ENCODE measurements at places on chromosomes 5 and 9. TPM values are rescaled to one million over a fixed set of nuclear protein-coding genes. Genes with fewer than 3 reads are reported as not detected.

DNA sequence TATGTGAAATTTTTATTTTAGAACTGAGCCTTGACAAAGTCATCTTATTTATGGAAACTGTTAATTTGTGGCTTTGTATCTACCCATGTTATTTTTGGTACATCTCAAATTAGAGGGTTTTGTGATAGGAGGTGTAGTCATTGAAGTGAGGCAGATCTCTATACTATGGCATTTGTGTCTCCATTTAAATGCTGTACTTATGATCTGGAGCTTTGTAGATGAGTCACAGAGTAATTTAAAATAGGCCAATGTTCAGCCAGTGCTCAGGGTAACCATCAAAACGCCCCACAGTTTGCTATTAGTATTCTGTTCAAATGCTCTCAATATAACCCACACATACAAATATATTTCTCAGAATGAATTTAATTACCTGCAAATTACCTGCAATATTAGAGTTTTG, 351.5 kb upstream of the KLF9 start:
- no peak for DNase-seq
- no peaks in the 10 kb centered on the region for H3K36me3 ChIP-seq
- H3K4me3 ChIP-seq = no peak overlapping the region
- no peak overlapping the region for H3K27ac ChIP-seq

- no peak overlapping the region for H3K4me3 ChIP-seq
- peaks cover 33% of the 10 kb centered on the region for H3K4me1 ChIP-seq
- no peak overlapping the region for H3K27ac ChIP-seq
Measured at GRCh38 chr5:113199122-113199905, 222.7 kb downstream of the DCP2 start.

DNA sequence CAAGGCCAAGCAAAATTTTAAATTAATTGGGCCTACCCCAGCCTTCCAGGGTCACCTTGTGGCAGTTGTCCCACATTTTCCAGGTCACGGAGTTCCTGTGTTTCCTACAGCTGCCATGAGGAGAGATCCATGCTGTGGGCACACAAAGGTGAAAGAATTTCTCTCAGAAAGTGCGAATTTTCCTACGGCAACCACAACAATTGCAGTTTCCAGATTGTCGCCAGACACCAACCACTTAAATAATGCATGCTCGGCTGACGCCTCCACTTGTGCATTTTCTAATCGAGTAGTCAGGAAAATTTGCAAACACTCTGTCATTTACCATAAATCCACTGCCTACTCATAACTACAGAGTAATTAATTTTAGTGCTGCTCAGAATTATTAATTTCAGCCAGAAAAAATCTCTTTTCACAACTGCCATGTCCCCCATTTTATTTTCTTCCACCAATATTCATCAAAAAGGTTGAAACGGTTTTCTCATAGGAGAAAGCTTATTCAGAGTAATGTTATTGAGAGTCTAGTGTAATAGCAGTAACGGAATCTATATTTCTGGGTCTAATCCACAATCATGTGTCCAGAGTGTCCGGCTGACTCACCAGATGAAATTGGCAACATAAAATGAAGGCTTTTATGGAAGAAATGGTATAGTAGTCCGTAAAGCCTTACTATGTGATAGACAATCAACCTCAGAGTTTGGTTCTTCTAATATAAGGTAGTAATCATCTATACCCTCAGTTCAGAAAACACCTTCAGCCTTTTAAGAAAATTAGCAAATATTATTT, 389.8 kb downstream of the NR2F1-AS1 start:
- H3K4me1 ChIP-seq = peaks cover 30% of the 10 kb centered on the region
- no peaks in the 10 kb centered on the region for H3K27me3 ChIP-seq
- DNase-seq = peak; percentile 38

DNA sequence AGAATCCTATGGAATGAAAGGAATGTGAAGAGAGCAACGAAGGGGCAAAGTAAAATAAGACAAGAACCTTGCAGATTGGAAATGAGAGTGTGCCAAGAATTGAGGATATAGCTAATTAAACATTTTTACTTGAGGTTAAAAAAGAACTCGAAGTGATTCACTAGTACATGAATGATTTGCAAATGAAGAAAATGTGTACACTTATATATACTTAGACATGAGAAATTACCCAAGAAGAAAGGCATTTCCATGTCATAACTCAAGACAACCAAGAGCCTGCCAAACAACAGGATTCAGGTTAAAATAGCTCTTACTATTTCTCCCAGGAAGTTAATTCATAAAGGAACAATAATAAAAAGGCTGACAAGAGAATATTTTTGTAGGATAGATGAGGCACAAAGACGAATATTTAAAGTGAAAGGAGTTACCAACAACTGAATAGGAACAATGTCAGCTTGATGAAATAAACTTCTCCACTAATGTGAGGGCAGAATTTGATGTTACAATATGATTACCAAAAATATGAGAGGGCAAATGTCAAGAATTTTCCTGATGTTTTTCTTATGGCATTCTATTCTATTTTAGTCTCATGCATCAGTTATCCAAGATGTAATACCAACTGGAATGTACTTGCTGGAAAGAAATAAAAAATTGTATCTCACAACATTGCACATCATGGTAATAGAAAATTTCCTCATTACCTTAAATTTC, 18.9 kb upstream of the NPR3 start:
- no peak overlapping the region for H3K27ac ChIP-seq
- no peaks in the 10 kb centered on the region for H3K36me3 ChIP-seq
- no peak for DNase-seq
- no peaks in the 10 kb centered on the region for H3K27me3 ChIP-seq
- no peak overlapping the region for H3K4me3 ChIP-seq
- peaks cover 18% of the 10 kb centered on the region for H3K4me1 ChIP-seq

The CATSPER3 gene
- 0.91 TPM for total RNA-seq

DNA sequence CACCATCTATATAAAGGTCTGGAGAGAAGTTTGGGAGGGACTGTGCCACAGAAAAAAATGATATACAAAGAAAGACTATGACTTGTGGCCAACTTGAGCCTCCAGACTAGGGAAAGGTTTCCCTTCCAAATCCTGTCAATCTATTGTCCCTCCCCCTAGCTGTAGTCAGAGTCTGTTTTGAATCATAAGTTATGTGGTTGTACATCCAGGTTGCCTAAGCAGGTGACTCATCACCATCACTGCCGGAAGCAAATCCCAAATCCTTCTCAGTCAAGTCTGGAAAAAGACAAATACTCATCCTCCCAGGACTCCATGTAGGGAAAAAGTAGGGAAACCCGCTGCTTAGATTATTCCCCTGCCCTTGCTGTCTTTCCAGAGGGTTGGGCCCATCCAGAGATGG, 235.7 kb downstream of the CDK5RAP2 start:
- no peaks in the 10 kb centered on the region for H3K27me3 ChIP-seq
- H3K4me1 ChIP-seq = peaks cover 9% of the 10 kb centered on the region
- no peaks in the 10 kb centered on the region for H3K36me3 ChIP-seq
- H3K4me3 ChIP-seq = no peak overlapping the region

- H3K27ac ChIP-seq = no peak overlapping the region
- H3K4me1 ChIP-seq = no peaks in the 10 kb centered on the region
- H3K36me3 ChIP-seq = no peaks in the 10 kb centered on the region
- DNase-seq = no peak
- H3K4me3 ChIP-seq = no peak overlapping the region
Measured at GRCh38 chr9:105978336-105978735, 284.0 kb downstream of the TMEM38B start.

DNA sequence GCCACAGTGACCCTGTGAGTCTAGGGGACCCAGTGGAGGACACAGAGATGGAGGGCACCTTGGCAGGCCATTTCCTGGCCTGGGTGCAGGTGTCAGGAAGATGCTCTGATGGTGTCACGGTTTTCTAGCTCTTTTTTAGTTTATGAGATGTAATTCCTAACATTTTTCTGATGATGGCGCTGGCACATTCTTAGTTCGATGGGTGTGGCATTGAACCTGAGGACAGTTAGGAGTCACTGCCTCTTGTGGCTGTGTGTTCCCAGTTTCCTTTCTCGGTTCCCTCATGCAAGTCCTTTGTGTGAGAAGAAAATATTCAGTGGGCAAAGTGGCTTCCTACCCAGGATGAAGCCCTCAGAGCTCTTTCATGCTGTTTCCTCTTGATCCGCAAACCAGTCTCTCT, 129.4 kb upstream of the ICE1 start:
- H3K27me3 ChIP-seq = peaks cover 18% of the 10 kb centered on the region
- no peaks in the 10 kb centered on the region for H3K36me3 ChIP-seq
- no peaks in the 10 kb centered on the region for H3K4me1 ChIP-seq
- H3K27ac ChIP-seq = no peak overlapping the region
- no peak overlapping the region for H3K4me3 ChIP-seq

GRCh38 chr9:126375386-126375785, 48.8 kb downstream of the MVB12B start:
- H3K4me3 ChIP-seq = no peak overlapping the region
- H3K4me1 ChIP-seq = peaks cover 16% of the 10 kb centered on the region
- H3K27me3 ChIP-seq = no peaks in the 10 kb centered on the region
- no peak for DNase-seq
- H3K27ac ChIP-seq = no peak overlapping the region

GRCh38 chr9:130446101-130446861, 1.5 kb downstream of the ASS1 start:
- peaks cover 27% of the 10 kb centered on the region for H3K4me1 ChIP-seq
- H3K4me3 ChIP-seq = peak overlapping the region; percentile 95
- H3K36me3 ChIP-seq = peaks cover 38% of the 10 kb centered on the region
- no peaks in the 10 kb centered on the region for H3K27me3 ChIP-seq

The MSMP gene
- not detected for total RNA-seq

DNA sequence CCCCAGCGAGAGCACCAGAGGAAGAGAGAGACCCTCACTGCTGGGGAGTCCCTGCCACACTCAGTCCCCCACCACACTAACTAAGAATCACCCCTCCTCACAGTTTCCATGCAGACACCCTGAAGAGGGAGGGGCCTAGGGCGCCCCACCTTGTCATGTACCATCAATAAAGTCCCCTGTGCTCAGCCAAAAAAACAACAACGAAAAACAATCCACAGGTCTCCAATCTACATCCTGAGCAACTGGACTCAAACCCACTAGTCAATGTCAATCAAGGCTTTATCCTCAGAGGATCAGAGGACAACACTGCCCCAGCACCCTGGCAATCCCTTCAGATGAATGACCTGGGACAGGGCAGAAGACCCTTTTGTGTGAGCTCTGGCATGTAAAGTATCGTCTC, 210.1 kb upstream of the MSX2 start:
- no peak for DNase-seq
- H3K36me3 ChIP-seq = no peaks in the 10 kb centered on the region
- H3K27ac ChIP-seq = no peak overlapping the region
- H3K27me3 ChIP-seq = no peaks in the 10 kb centered on the region
- H3K4me3 ChIP-seq = no peak overlapping the region
